ENCODE measurements at places on chromosomes 7 and 10. TPM values are rescaled to one million over a fixed set of nuclear protein-coding genes. Genes with fewer than 3 reads are reported as not detected.

The SPDYE2B gene
- not detected for total RNA-seq

The RAPGEF5 gene
- total RNA-seq, result 0.56 TPM

The KCNH2 gene
- 0.77 TPM for total RNA-seq

The TYSND1 gene
- total RNA-seq, result 9.6 TPM

DNA sequence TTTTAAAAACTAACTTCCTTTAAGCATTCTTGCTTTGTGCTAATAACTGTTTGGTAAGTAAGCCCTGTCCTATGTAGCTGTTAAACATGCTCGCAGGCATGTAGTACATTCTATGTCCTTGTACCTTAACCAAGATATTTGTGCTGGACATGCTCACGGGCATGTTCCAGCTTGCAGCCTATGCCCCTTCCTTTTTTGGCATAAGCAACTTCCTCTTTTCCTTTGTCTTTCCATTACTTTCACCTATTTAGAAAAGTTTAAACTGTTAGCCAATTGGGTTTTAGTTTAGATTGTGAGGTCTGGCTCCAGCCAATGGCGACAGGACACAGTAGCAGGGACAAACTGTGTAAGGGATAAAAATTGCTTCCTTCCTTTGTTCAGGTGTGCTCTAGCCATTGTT lies 14.4 kb upstream of the APBB1IP start:
- no peak for ATAC-seq

DNA sequence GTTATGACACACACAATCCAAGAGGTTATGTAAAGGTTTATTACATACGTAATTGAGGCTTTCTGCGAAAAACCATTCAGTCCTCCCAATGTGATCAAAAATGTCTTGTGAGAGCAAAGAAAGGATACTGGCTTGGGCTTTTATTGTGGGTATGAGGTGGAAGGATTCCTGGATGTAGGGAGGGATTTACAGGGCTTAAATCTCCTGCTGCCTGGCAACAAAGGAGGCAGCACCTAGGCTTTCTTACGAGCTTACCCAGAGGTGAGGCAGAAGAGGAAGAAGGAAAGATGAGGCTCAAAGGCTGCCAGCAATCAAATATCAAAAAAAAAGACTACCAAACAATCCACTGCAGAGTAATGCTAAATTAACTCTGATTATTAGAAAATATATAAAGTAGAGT lies 1149.5 kb upstream of the POT1 start:
- no peak for ATAC-seq

DNA sequence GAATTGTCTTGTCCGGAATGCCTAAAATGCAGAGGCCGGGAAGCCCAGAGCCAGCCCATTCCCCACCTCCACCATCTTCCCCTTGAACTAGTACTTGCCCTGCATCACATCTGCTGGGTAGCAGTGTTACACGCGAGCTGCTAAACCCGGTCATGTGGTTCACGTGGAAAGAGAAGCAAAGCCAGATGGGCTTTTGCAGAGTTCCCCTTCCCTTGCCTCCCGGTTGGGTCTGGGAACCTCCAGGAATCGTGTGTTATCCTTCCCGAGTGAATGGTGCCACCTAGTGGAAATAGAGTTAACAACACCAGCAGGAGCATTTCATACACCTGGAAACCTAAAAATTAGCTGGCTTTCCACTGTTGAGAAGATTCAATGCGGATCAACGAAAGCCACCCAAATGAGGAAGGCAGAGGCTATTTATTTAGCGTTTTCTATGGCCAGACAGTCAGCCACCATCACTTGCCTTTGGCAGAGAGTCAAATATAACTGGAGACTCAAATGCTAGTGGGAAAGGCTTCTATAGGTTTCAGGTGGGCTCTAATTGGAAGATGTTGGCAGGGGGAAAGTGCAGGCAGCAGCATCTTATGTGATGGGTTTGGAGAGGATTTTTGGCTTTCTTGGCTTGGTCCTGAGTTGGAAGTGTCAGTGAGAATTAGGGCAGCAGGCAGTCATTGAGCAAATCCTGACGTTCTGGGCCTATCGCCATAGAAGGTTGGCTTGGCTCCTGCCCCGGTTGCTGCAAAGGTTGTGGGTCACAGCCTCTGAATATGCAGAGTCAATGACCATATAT lies 12.9 kb upstream of the DENND2A start:
- peak; percentile 53 for ATAC-seq

DNA sequence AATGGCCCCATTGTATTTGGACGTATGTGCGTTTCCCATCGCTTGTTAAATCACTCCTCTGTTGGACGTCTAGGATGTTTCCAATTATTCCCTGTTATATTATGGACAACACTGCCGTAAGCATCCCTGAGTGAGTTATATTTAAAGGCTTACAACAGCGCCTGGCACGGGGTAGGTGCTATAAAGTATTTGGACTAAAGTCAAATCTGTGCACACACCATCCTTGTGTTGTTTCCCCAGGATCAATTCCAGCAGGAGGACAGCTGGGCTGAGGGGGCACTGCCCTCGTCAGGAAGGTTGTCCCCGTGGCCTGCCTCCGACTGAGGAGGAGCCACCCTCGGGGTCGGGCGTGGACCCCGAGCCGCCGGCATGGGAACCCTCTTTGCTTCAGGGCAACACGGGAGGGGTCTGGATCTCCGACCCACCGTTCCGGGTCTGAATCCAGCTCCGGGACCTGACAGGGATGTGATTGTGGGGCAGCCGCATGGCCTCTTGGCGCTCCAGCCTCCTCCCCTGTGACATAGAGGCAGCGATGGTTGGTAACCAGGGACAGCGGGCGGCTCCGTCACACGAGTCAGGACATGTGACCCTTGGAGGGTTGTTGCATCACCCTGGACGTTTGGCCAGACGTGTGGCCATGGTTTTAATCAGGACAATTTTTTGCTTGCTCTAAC lies 1.5 kb upstream of the JAKMIP3 start:
- no peak for ATAC-seq

DNA sequence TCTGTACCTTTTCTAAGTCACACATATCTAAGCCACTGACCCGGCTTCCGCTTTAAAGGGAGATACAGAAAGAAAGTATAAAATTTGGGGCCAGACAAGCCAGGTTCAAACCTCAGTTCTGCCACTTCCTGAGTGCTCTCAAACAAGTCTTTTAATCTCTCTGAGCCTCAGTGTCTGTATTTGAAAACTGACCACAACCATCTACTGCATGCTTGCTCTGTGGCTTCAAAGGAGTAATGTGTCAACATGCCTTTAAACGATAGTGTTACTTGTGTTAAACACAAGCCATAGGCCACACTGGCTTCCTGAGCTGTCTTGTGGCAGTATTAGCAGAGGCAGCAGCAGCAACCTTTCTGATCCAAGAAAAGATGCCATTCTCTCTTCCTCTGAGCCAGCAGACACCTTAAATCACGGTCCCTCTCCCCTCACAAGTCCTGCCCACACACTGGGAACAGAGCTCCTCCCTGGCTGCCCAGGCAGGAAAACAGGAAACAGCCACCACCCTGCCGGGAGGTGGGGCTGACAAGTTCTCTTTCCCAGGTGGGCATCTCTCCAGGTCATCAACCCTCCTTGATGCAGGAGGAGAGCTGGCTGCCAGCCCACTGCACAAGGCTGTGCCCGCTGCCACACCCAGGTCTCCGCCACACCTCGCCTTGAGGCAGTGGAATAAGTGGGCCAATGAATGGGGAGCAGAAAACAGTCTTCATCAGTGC lies 10.7 kb downstream of the HIP1 start:
- ATAC-seq, result peak; percentile 87

GRCh38 chr7:102890292-102890970 lies 22.4 kb upstream of the LRRC17 start:
- no peak for ATAC-seq

- ATAC-seq, result no peak
Measured at GRCh38 chr10:1403508-1404322, 333.6 kb downstream of the ADARB2 start.

DNA sequence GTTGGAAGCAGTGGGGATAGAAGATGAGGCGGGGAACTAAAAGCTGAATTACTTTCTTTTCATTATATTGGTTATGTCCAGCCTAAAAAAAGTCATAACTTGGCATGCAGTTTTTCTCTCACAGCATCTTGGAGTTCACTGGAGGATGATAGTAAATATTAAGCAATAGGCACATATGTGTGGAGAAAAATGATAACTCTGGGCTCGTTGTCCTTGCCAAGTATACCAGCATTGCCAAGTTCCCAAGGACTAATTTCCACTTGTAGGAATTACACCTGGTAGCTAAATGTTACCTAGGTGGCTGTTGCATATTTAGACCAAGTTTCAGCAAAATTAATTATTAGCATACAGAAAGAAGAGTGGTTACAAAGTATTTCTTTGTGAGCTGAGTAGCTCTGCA lies 1007.6 kb downstream of the ANKRD7 start:
- ATAC-seq, result no peak

- ATAC-seq, result no peak
Measured at GRCh38 chr10:5906651-5907050, 16.6 kb downstream of the FBH1 start.

GRCh38 chr10:88066319-88066718 lies 202.9 kb downstream of the PTEN start:
- no peak for ATAC-seq

GRCh38 chr7:105987046-105987445 lies 24.0 kb downstream of the CDHR3 start:
- no peak for ATAC-seq

DNA sequence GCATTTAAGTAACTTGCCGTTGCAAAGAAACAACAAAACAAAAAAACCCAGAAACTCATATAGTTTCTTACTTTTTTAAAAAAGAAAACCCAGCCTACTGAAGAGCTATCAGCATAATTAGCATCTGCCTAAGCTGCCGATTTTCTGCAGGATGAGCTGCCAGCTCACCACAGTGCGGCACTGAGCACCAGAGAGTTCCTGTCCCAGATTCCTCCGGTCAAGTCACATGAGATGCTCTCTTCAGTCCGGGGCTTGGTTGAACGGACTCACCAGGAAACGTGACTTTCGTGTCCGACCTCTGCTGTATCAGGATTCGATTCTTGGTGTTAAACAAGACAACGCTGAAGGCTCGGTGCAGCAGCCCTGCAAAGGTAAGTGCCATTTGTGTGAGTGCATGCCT lies 3.2 kb downstream of the IDI2 start:
- no peak for ATAC-seq

- peak; percentile 69 for ATAC-seq
Measured at GRCh38 chr7:151336027-151336708, 5.4 kb upstream of the NUB1 start.

Measured in activated T-helper 17 cell treated with anti-CD3 and anti-CD28 coated beads, Interleukin-2, amount 50 U/mL, for 72 hours (primary cell).